ENCODE measurements at places on chromosomes 4 and X. TPM values are rescaled to one million over a fixed set of nuclear protein-coding genes. Genes with fewer than 3 reads are reported as not detected.

The CHST7 gene
- 5.8 TPM for total RNA-seq

DNA sequence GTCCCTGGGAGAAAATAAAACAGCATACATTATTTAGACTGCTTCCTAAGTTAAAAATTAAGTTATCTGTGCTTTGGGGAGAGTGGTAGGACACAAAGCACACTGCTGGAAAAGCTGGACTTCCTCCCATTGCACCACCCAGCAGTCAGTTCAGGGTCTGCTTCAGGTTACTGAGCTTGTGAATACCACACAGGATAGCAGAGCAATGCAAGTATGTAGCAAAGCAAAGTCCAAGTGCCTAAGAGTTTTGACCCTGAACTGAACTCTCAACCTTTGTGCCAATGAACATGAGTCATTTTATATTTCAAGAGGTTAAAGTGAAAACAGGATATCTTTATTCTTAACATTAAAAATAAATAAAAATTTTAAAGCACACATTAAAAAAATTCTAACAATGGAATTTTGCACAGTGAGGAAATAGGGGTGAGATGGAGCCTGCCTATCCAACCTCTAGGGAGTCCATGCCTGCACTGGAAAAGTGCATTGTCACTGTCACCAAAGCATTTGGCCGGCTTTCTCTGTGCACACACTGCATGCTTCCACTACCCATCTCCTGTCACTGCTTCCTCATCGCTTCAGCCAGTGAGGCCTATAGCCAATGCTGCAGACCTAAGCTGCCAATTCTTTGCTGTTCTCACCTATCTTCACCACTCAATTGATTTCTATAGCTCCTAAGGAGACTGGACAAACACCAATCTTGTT, 50.9 kb downstream of the ABCG2 start:
- H3K4me1 ChIP-seq = peaks cover 14% of the 10 kb centered on the region
- H3K27ac ChIP-seq = no peak overlapping the region
- no peaks in the 10 kb centered on the region for H3K36me3 ChIP-seq
- no peak overlapping the region for H3K4me3 ChIP-seq
- DNase-seq = no peak

The RHOXF2B gene
- total RNA-seq = not detected

DNA sequence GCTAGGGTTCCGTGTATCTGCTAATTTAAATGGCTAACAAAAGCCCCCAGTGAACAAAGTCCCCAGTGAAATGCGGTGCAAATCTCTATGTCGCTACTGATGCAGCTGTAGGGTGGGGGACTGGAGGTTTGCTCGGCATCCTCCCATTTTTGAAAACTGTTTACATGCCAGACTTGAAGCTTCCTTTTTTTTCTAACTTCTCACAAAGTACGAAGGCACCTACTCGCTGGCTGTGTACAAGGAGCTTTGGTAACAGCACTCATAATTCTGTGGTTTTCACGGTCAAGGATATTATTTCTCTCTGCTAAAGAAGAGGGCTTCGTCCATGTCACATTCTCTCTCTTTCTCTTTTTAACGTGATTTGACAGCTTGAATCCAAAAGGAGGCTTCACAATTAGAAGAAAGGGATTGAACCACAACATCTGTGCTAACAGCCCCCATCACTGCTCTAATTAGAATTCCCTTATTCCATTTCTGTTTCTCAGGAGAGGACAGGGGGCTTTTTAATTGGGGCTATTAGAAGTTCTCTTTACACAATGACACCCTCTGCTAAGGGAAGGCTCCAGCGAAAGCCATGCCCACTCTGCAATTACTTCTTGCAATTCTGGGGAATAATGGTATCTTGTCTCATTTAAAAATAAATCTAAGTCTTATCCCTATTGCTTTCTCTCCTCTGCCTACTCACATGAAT, 46.7 kb downstream of the TMEM156 start:
- DNase-seq = no peak
- no peak overlapping the region for H3K27ac ChIP-seq
- no peaks in the 10 kb centered on the region for H3K4me1 ChIP-seq

GRCh38 chrX:79065696-79066095, 78.8 kb upstream of the GPR174 start:
- H3K4me3 ChIP-seq = no peak overlapping the region
- no peaks in the 10 kb centered on the region for H3K27me3 ChIP-seq
- H3K27ac ChIP-seq = no peak overlapping the region
- no peaks in the 10 kb centered on the region for H3K4me1 ChIP-seq

The LUZP4 gene
- not detected for total RNA-seq

DNA sequence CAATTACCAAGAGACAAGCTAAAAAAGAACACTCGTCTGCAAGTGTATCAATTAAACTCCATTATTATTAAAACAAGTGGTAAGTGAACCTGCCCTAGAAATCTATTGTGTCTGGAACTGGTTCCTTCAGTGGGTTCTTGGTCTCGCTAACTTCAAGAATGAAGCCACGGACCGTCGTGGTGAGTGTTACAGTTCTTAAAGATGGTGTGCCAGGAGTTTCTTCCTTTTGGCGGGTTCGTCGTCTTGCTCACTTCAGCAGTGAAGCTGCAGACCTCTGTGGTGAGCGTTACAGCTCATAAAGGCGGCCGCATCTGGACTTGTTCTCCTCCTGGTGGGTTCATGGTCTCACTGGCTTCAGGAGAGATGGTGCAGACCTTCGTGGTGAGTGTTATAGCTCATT, 231.8 kb downstream of the GRID2 start:
- DNase-seq = no peak
- H3K4me3 ChIP-seq = no peak overlapping the region
- H3K36me3 ChIP-seq = no peaks in the 10 kb centered on the region

- no peak overlapping the region for H3K4me3 ChIP-seq
- no peak for DNase-seq
- H3K36me3 ChIP-seq = no peaks in the 10 kb centered on the region
These were observed 370.2 kb upstream of the GRIA3 start for GRCh38 chrX:122813876-122814275.

The VCX3B gene
- total RNA-seq = not detected

DNA sequence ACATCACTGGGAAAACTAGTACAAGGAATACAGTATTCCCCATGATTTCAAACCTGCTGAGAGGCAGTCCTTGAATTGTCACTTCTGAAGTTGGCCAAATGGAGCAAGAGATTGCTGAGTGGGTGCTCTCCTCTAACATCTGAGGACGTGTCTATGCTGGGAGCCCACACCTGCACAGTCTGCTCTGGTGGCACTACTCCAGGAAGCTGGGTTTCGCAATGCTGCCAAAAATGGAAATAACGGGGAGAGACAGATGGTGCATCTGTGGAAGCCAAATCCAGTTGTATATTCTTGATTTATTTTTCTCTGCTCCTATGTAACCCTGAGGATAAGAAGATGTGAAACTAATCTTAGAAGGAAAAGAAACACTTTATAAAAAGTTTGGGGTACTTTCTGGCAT, 240.1 kb upstream of the CTSO start:
- H3K27me3 ChIP-seq = no peaks in the 10 kb centered on the region
- DNase-seq = no peak
- H3K4me1 ChIP-seq = no peaks in the 10 kb centered on the region
- H3K4me3 ChIP-seq = no peak overlapping the region
- no peaks in the 10 kb centered on the region for H3K36me3 ChIP-seq
- no peak overlapping the region for H3K27ac ChIP-seq

The MAB21L2 gene
- total RNA-seq = not detected

- no peak overlapping the region for H3K4me3 ChIP-seq
- H3K4me1 ChIP-seq = no peaks in the 10 kb centered on the region
- H3K36me3 ChIP-seq = no peaks in the 10 kb centered on the region
- H3K27ac ChIP-seq = no peak overlapping the region
- H3K27me3 ChIP-seq = no peaks in the 10 kb centered on the region
These were observed 296.2 kb downstream of the FRMPD4 start for GRCh38 chrX:12434493-12434892.

GRCh38 chrX:72247206-72247942, 8.5 kb upstream of the ERCC6L start:
- no peak overlapping the region for H3K27ac ChIP-seq
- no peak for DNase-seq
- no peak overlapping the region for H3K4me3 ChIP-seq
- no peaks in the 10 kb centered on the region for H3K27me3 ChIP-seq
- no peaks in the 10 kb centered on the region for H3K36me3 ChIP-seq
- H3K4me1 ChIP-seq = no peaks in the 10 kb centered on the region
